Fibroblast of skin of right quadriceps (primary cell): ENCODE measurements at places on chromosomes 1 and 21.

DNA sequence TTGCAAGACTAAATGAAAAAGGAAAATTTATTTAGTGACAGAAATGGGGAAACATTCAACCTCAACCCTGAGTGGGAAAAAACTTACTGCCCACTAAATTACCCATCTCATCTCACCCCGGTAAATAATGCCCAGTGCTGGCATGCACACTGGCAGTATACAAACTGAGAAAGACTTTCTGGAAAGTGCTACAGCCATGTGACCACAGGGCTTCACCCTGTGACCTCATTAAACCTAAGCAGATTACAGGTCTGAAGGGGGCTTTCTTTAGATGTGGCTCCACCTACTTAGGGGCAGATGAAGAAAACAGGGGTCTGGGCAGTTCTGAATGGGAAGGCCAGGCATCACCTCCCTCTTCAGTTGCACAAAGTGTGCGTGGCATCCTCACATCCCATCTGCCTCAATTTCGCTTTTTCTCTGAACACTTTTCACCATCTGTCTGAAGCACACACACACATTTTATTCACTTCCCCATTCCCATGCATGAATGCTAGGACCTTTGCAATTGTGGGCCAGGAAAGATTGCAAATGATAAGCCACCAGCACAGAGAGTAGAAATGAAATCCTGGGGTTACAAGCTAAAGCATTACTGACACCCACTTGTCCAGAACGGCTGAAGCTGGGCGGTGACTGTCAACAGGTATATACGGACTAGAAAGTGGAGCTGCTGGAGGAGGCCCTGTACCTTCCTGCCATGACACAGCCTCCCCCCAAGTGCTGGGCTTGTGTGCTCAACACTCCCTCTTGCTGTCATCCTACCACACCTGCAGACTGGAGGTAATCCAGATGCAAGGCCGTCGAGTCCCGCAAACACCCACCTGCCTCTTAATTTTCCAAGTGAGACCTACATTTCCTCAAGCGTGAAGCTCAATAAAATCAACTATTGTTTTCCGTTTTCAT, 2.7 kb downstream of the NADK start:
- no peak for DNase-seq

- peak; percentile 37 for DNase-seq
Observed at GRCh38 chr1:220825819-220826551, 39.3 kb downstream of the MTARC1 start.

DNA sequence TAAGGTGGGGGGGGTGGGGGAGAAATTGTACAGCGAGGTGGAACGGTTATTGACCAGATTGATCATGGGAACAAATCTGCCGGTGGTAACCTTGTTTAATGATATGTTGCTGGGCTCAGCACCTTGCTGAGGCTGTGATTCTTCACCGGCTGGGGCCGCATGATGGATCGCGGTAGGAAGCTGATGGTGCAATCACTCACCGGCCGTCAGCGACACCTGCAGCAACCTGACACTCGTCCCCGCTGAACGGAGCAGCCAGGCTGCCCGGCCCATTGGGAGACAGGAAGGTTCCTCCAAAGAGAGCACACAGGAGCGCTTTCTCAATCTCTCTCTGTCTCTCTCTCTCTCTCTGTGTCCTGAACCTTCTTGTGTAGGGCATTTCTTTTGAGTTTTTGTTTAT, 128.5 kb upstream of the RRP15 start:
- no peak for DNase-seq

DNA sequence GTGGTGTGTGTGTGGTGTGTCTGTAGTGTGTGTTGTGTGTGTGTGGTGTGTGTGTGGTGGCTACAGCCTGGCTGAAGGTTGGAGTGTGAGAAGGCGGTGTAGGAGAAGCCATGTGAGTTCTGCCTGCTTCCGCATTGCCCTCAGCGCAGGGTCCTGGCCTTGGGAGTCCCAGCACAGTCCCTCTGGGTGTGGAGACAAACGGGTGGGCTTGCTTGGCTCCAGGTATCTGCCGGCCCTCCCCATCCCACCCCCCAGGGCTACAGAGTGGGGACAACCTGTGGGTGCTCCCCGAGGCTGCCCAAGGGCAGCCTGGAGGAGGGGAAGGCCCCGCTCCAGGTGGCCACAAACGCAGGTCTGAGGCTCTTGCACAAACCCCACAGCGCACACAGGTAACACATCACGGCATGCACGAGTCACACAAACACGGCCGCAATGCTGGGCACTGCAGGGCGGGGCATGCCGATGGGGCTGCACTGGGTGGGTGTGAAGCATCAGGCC, 31.7 kb upstream of the ADARB1 start:
- no peak for DNase-seq

GRCh38 chr1:193070942-193071341, 11.5 kb downstream of the RO60 start:
- DNase-seq = peak; percentile 25

DNA sequence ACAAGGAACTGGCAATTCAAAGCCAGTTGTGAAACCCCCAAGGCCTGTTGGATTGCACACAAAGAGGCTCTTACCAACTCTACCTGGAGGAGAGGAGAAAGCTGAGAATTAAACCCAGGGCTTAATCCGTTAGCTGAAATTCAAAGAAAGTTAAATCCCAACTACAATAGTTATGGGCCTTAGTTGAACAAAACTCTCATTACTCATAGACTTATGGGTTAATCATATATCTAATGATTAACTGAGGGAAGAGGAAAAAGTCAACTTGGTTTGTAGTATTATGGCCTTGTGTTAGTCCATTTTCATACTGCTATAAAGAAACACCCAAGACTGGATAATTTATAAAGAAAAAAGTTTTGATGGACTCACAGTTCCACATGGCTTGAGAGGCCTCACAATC, 838.2 kb upstream of the ADGRL2 start:
- no peak for DNase-seq

- DNase-seq = no peak
Observed at GRCh38 chr21:41923186-41923585, 30.6 kb downstream of the C2CD2 start.

GRCh38 chr1:15834406-15835204, 12.9 kb upstream of the SPEN start:
- peak; percentile 91 for DNase-seq

DNA sequence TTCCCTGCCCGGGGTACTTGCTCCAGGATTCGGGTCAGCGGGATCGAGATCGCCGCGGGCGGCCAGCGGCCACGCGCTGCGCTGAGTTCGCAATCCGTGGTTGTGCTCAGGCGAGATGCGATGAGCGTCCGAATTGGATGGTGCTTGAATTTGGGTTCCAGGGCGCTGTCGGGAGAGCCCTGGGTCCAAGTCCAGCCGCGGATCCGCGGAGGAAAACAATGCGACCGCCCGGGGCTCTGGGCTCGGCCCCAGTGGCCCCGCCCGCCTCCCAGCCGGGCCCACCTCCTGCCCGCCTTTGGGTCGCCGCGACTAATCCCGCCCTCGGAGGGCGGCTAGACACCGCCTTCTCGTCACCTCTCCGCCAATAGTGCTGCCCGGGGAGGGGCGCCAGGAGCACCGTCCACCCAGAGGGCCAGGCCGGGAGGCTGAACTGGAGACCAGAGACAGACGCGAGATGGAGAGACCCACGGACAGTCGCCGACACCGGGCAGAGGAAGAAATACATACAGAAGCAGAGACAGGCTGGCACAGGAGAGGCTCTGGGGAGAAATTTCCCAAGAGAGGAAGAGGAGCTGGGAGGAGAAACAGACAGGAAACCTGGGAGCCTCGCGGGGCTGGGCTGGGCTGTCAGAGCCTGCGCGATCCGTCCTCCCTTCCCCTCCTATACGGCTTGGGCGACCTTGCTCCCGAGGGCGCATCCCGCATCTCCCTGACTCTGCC, at the start of gene SEMA6C:
Gene SEMA6C (minus strand): TSS at position 220 of the 720 bp plus-strand sequence. CDS start 4,010 bp downstream, outside the sequence.
- peak; percentile 87 for DNase-seq

GRCh38 chr1:26373281-26373680, 731 bp upstream of the ZNF683 start:
- DNase-seq = no peak
